ENCODE measurements at places on chromosomes 4 and X.

- DNase-seq, result no peak
Observed at GRCh38 chr4:142376204-142376603, 469.9 kb downstream of the INPP4B start.

DNA sequence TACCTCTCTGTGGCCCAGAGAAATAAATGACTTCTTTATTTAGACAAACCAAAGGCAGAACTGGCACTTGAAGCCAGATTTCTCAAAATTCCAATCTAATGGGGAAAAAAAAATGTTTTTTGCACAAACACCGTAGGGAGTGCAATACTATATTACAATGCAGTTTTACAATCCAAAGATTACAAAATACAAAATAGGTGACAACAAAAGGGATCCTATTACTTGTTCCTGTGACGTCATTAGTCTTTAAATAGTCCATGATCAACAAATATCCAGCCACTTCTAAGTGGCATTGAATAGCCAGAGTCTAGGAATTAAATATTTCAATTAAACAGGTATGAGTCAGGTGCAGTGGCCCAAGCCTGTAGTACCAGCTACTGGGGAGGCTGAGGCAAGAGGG is 3.0 kb upstream of the APBB2 start:
- DNase-seq, result no peak

GRCh38 chrX:34877436-34877835 is 65.2 kb upstream of the FAM47B start:
- no peak for DNase-seq

- no peak for DNase-seq
Observed at GRCh38 chrX:110081740-110082139, 78.8 kb downstream of the TMEM164 start.

GRCh38 chr4:8328456-8328855 is 58.9 kb downstream of the HTRA3 start:
- no peak for DNase-seq

- DNase-seq, result no peak
Observed at GRCh38 chrX:30863974-30864373, 25.1 kb downstream of the TAB3 start.

GRCh38 chrX:120462370-120462769 is 6.7 kb downstream of the LAMP2 start:
- no peak for DNase-seq

DNA sequence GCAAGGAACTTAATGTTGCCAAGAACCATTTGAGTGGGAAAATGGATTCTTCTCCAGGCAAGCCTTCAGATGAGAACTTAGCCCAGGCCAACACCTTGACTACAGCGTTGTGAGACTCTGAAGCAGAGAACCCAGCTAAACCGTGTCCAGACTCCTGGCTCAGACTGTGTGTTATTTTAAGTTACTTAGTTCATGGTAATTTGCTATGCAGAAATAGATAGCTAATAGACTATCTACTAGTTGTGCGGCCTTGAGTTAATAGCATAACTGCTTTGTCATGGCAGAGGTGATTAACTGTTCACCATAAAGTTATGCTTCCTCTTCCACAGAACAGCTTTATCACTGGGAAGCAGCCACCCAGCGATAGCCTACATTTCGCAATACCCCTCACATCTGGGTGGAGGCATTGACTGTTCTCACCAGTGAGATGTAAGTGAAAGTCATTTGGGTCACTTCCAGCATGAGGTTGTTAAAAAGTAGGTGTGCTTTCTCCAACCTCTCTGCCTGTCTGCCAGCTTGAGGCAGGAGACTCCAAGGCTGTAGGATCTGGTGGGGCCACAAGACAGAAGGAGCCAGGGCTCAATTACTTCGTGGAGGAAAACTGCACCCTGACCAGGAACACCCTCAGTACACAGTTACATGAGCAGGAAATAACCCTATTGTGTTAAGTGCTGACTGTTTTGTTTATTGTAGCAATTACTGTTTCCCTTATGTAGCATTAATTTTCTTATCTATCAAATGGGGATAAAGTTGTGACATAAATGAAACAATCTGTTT is 94.2 kb downstream of the GPAT3 start:
- DNase-seq, result no peak
